Renal cortical epithelial cell (primary cell): ENCODE measurements at places on chromosomes 16 and 17.
A peak's percentile ranks its signal among the peaks of the same experiment; 100 is the strongest.

DNA sequence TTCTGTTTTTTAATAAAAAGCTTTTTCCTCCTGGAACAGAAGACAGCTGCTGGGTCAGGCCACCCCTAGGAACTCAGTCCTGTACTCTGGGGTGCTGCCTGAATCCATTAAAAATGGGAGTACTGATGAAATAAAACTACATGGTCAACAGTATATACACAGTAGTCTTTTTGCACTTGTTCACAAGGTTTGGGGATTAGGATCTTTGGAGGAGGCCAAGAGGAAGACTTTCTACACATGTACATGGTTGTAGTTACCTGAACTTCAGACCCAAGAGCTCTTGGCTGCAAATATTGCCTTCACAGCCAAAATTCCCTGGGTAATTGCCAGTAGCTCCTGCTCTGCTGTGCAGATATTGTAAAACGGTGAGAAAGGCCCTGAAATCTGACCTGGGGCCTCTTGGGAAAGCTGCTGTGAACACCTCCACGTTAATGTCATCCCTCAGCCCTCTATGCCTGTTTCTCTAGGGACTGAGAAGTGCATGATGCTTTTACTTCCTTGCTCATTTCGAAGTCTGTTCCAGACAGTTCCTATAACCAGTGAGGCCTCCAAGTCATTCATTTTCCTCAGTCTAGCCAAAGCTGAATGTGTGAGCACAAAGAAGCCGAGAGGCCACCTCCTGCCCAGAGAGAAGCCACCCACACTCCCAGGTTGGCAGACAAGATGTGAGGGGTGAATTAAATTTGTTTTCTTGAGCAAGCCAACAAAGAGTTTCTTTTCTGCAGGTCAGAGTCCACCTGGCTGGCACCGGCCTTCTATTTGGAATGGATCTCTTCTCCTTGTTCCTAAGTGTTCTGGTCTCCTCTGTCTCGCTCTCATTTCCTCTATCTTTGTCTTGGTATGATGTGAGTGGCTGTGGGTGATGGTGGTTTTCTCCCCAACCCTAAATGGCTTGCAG lies 15.9 kb downstream of the ANKRD40 start:
- no peak for DNase-seq

- no peak for DNase-seq
Measured at GRCh38 chr17:58339755-58340404, 11.3 kb upstream of the TSPOAP1 start.

GRCh38 chr16:53334581-53334980 lies 99.7 kb upstream of the RBL2 start:
- no peak for DNase-seq

- DNase-seq, result peak; percentile 98
Measured at GRCh38 chr16:24748242-24748641, 18.8 kb downstream of the TNRC6A start.

DNA sequence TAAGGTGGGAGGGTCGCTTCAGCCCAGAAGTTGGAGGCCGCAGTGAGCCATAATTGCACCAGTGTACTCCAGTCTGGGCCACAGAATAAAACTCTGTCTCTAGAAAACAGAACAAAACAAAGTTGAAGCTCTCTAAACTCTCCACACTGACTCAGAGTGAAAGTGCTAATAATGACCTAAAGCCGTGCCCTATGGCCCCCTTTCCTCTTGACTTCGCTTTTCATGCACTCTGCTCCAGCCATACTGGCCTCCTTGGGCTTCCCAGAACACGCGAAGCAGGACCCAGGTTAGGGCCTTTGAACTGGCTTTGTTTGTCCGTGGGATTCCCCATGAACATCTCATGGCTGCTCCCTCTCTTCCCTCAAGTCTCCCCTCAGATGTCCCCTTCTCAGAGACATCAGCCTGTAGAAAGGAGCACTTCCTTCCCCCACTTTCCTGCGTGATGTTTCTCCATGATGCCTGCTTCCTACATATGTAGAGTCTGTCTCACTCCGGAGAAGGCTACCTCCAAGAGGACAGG lies 18.6 kb upstream of the SPN start:
- no peak for DNase-seq

GRCh38 chr17:2011411-2012371 lies 13.4 kb downstream of the RTN4RL1 start:
- DNase-seq, result no peak

DNA sequence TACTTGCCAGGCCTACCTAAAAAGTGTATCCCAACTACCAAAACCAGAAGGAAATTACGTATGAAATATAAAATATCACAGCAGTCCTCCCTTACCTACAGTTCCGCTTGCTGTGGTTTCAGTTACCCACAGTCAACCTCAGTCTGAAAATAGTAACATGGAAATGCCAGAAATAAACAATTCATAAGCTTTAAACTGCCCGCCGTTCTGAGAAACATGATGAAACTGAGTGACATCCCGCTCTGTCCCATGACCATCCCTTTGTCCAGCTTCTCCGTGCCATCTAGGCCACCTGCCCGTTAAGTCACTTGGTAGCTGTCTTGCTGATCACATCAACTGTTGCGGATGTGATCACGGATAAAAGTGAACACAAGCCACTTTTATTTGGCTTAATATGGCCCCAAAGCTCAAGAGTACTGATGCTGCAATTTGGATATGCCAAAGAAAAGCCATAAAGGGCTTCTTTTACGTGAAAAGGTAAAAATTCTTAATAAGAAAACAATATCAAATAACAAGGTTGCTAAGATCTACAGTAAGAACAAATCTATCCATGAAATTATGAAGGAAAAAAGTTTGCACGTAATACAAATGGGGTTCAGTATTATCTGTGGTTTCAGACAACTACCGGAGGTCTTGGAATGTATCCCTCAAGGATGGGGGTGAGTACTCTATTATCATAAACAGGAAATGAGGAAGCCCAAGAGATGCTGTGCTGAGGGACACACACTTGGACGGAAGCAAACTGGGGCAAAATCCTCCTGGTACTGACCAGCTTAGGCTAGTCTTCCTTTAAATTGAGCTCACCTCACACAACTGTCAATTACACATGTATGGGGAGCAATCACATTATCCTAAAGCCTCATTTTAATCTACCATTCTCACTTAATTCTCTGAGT lies 8.2 kb downstream of the USP22 start:
- DNase-seq, result no peak

GRCh38 chr17:64004903-64005733 lies 7.0 kb downstream of the PRR29 start:
- no peak for DNase-seq

- no peak for DNase-seq
Measured at GRCh38 chr16:69481901-69482341, 57.5 kb downstream of the CYB5B start.

GRCh38 chr16:50244140-50244503 lies 22.2 kb upstream of the ADCY7 start:
- DNase-seq, result no peak

DNA sequence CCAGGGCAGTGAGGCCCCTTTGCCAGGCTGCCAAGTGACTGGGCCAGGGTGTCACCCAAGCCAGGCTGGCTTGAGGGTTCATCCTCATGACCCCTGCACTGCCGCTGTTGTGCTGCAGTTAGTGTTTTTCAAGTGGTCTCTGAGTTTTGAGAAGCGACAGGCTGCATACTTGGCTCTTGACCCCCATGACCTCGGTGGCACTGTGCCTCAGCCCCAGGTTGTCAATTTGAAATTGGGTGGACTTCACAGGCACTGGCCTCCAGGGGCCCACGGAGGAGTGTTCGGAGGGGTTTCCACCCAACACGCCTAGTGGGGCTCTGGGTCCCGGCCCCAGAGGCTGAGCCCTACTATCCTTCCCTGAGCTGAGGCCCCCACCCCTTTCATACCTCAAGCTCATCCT lies 42.7 kb downstream of the DHRS7B start:
- no peak for DNase-seq

- DNase-seq, result no peak
Measured at GRCh38 chr17:60134396-60135150, 15.2 kb upstream of the CA4 start.

GRCh38 chr17:41442739-41443138 lies 2.0 kb upstream of the KRT38 start:
- DNase-seq, result peak; percentile 42

DNA sequence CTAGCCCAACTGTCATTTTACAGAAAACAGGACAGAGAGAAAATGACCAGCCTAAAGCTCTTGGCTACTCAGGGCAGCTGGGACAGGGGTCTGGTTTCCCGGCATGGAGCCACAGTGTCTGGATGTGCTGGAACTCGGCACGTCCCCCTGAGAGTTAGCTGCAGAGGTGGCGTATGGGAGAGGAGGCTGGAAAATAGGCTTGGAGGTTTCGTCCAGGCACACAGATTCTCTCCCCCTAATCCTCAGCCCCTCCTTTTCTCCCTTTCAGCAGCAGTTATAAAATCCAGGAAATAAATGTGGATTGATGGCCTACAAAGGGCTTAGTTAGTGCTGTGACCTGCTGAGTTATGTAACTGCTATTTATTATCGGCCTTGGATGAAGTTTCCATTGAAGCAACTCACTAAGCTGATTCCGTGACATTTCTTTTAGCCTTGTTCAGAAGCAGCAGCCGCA lies 89.5 kb upstream of the TOB1 start:
- no peak for DNase-seq

DNA sequence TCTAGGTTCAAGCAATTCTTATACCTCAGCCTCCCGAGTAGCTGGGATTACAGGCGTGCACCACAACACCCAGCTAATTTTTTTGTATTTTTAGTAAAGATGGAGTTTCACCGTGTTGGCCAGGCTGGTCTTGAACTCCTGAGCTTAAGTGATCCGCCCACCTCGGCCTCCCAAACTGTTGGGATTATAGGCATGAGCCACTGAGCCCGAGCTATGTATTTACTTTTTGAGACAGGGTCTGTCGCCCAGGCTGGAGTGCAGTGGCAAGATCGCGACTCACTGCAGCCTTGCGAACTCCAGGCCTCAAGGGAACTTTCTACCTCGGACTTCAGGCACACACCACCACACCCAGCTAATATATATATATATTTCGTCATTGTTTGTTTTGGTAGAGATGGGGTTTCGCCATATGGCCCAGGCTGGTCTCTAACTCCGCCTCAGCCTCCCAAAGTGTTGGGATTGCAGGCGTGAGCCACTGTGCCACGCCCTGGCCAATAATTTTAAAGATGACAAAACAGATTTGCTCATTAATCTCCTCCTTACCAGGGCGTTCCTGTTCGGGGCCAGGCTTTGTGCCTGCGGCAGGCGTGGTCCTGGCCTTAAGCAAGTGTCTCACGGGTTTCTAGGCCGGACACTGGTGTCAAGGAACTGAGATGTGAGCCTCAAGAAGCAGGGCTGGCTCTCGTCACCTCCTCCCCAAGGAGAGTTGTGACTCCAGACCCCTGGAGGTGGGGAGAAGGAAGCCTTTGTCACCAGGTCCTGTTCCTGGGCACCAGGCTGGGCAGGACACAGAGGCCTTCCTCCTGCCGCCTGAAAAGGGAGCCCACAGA lies 4.3 kb upstream of the NPW start:
- DNase-seq, result no peak

- no peak for DNase-seq
Measured at GRCh38 chr16:69084289-69084688, 21.2 kb upstream of the HAS3 start.

- DNase-seq, result no peak
Measured at GRCh38 chr17:58504826-58505351, 9.5 kb downstream of the MTMR4 start.

- DNase-seq, result peak; percentile 36
Measured at GRCh38 chr17:45431531-45432404, 902 bp downstream of the ARHGAP27 start.

DNA sequence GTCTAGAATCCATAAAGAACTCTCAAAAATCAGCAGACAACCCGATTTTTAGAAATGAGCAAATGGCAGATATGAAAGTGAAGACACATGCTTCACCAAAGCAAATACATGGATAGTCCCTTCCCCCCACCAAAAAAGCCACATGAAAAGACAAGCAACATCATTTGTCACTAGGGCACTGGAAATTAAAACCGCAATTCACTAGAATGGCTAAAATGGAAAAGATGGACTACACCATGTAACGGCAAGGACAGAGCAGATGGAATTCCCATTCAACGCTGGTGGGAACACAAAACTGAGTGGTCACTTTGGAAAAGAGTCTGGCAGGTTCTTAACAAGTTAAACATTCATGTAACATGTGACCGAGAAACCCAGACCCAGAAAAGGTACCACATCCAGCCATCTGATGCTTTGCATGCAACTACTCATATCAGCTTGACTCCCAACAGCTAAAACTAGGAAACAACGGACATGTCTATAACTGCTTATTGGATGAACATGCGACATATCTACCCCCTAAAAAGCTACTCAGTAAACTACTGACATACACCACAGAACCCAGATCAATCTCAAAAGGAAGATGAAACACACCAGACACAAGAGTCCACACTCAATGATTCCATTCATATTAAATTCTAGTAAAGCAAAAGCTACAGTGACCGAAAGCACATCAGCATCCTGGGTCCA lies 132.6 kb downstream of the ZNF778 start:
- no peak for DNase-seq
